Stimulated activated naive CD4-positive, alpha-beta T cell treated with Interleukin-2 at 50 U/mL for 16 hours (primary cell): ENCODE measurements at places on chromosomes 16 and 17.
A peak's percentile ranks its signal among the peaks of the same experiment; 100 is the strongest.

DNA sequence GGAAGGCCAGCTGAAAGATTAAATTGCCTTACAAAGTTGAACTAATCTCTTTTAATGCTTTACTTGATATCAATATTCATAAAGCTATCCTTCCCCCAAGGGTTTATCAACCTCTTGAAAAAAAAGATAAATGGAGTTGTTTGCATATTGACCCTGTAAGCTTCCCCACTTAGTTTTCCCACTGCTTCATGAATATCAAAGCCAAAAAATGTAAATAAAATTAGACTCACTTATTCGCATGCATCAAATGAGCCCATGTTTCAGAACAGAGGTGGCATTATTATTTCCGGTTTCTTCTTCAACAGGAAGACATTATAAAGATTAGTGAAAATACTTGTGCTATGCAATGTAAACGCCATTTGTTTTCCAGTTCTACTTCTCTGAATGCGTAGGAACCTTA, 150.7 kb downstream of the CDH11 start:
- DNase-seq, result no peak

DNA sequence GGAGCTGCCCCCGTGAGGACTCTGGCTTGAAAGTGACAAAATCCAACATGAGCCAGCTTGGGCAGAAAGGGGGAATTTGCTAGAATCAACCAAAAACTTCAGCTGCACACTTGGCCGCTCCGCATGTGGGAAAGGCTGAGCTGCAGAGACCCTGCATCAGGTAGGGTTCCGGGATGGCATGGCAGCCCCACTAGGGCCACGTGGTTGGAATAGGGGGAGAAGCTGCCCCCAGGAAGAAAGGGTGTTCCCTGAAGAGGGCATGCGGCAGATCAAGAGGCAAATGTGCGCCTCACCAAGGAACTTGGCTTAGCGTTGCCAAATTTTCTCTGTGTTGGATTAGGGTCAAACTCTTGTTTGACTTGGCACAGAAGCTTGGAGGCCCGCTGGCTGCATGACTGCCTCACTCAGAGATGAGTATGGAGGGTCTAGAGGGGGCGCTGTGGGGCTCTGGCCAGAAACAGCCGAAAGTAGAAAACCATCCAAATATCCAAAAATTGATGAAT, 29.2 kb upstream of the WFIKKN2 start:
- DNase-seq, result no peak

GRCh38 chr17:49071106-49071505, 61.5 kb upstream of the B4GALNT2 start:
- no peak for DNase-seq

GRCh38 chr17:2388683-2389055, 12.2 kb downstream of the MNT start:
- DNase-seq, result no peak

- DNase-seq, result no peak
Observed at GRCh38 chr16:89720551-89720812, 216 bp downstream of the VPS9D1 start.

- no peak for DNase-seq
Observed at GRCh38 chr16:46728806-46729205, 19.3 kb downstream of the MYLK3 start.

- no peak for DNase-seq
Observed at GRCh38 chr16:57781741-57782606, 20.3 kb downstream of the KIFC3 start.

- DNase-seq, result no peak
Observed at GRCh38 chr16:81817789-81818567, 38.9 kb downstream of the PLCG2 start.

- no peak for DNase-seq
Observed at GRCh38 chr17:50618300-50618699, 16.4 kb upstream of the ABCC3 start.

DNA sequence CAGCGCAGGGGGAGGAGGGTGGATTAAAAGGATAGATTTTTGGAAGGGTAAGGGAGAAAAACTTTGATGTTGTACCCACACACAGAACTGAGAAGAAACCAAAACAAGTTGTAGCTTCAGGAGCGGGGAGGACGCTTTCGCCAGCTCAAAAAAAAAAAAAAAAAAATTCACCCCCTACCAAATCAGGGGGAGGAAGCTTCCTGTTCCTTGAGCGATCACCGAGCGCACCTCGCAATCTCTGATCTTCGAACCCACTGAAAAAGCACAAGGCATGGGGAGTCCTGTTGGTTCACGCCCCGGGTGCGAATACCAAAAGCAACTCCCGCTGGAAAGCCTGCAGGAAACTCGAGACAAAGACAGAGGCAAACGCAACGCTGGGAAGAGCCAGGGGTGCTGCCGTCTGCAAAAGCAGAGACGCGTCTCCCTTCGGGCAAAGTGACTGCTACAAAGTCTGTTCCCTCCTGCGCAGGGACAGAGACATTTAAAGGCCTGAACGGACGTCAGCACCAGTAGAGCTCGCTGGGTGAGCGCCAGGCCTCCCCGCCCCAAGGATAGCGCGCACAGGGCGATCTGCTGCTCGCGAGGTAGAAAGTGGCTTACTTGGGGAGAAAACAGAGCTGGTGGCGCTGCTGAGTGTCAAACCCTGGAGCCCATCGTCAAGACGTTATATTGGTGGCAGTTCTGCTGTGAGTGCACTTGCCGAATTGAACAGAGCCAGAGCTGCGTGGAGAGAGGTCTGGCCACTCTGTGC, 190.4 kb downstream of the USP22 start:
- no peak for DNase-seq

DNA sequence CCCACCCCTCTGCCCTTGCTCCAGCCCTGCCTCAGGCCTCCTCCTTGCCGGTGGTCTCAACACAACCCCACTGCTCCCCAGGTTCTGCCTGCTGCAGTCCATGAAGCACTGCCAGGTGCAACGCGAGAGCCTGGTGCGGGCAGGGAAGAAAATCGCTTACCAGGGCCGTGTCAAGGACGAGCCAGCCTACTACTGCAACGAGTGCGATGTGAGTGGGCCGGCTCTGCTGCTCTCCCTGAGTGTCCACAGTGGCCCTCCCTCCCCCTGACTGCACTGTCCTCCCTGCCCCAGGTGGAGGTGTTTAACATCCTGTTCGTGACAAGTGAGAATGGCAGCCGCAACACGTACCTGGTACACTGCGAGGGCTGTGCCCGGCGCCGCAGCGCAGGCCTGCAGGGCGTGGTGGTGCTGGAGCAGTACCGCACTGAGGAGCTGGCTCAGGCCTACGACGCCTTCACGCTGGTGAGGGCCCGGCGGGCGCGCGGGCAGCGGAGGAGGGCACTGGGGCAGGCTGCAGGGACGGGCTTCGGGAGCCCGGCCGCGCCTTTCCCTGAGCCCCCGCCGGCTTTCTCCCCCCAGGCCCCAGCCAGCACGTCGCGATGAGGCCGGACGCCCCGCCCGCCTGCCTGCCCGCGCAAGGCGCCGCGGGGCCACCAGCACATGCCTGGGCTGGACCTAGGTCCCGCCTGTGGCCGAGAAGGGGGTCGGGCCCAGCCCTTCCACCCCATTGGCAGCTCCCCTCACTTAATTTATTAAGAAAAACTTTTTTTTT, 1.8 kb upstream of the TMEM88 start:
- DNase-seq, result no peak

- no peak for DNase-seq
Observed at GRCh38 chr16:85616607-85617321, 3.6 kb downstream of the GSE1 start.

- peak; percentile 85 for DNase-seq
Observed at GRCh38 chr16:964356-965035, 6.3 kb downstream of the LMF1 start.

DNA sequence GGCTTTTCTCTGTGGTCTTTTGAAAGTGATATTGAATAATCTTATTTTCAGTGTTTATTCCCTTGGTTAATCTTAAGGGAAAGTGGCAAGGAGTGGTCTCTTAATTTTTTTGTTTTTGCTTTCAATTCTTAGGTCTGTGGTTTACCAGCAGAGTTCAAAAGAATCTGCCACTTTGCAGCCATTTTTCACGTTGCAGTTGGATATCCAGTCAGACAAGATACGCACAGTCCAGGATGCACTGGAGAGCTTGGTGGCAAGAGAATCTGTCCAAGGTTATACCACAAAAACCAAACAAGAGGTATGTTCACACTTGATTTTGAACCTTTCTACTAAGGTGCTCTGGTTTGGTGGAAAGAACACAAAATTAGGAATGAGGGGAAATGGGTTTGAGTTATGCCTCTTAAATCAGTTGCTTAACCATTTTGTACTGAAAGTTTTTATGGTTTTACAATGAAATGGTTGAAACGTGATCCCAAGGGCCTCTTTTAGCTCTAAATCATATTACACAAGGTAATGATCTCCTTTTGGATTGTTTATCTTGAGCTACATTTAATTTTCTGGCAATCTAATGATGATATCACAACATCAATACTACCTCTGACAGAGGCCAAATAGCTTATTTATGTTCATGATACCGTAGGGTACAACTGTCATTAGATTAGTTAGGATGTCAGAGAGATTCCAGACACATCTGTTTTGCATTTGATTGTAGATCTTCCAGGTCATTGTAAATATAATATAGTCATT, 51.6 kb upstream of the CRISPLD2 start:
- DNase-seq, result no peak

GRCh38 chr16:24729243-24729950, at the start of gene TNRC6A:
Gene TNRC6A, plus strand, starts transcription at chr16:24729651. Its CDS starts 191 bp downstream, at chr16:24729842.
- peak; percentile 81 for DNase-seq

GRCh38 chr16:1780677-1781072, 1.7 kb downstream of the SPSB3 start:
- DNase-seq, result no peak

GRCh38 chr16:46885960-46886763, 2.0 kb downstream of the GPT2 start:
- no peak for DNase-seq

DNA sequence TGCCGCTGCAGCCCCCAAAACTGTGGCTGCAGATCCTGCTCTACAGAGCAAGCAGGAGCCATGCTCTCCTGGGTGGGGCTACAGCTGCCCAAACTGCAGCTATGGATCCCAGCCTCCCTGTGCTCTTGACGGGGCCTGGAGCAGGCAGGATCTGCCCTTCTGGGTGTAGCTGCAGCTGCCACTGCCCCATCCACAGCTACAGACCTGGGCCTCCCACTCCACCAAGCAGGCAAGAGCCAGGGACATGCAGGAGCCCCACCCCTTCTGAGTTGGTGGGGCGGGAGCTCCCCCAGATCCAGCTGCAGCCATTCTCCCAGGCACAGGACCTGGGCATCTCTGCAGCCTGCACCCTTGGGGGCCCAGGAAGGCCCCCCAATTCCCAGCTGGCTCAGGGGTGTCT, 551.2 kb upstream of the CA10 start:
- no peak for DNase-seq

DNA sequence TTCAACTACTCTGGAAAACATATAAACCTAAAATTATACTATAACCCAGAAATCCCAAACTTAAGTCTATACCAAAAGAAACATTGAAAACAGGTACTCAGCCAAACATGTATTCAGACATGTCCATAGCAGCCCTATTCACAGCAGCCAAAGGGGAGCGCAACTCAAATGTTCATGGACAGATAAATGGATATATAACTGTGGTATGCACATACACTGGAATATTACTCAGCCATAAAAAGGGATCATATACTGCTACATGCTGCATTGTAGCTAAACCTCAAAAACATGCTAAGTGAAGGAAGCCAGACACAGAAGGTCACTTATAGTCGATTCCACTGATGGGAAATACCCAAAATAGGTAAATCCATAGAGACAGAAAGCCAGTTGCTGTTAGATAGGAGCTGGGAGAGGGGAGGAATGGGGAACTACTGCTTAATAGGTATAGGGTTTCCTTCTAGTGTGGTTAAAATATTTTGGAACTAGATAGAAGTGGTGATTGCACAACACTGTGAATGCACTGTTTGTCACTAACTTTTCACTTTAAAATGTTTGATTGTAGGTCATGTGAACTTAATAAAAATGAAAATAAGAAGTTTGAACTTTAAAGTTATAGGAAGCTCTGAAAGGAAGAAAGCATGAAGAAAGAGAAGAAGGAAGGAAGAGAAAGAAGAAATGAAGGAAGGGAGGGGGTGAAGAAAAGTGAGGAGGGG, 812.3 kb downstream of the CDH11 start:
- DNase-seq, result no peak

- DNase-seq, result no peak
Observed at GRCh38 chr17:14672830-14673229, 371.9 kb downstream of the HS3ST3B1 start.

- DNase-seq, result no peak
Observed at GRCh38 chr17:77188084-77189066, 47.6 kb downstream of the SEC14L1 start.

DNA sequence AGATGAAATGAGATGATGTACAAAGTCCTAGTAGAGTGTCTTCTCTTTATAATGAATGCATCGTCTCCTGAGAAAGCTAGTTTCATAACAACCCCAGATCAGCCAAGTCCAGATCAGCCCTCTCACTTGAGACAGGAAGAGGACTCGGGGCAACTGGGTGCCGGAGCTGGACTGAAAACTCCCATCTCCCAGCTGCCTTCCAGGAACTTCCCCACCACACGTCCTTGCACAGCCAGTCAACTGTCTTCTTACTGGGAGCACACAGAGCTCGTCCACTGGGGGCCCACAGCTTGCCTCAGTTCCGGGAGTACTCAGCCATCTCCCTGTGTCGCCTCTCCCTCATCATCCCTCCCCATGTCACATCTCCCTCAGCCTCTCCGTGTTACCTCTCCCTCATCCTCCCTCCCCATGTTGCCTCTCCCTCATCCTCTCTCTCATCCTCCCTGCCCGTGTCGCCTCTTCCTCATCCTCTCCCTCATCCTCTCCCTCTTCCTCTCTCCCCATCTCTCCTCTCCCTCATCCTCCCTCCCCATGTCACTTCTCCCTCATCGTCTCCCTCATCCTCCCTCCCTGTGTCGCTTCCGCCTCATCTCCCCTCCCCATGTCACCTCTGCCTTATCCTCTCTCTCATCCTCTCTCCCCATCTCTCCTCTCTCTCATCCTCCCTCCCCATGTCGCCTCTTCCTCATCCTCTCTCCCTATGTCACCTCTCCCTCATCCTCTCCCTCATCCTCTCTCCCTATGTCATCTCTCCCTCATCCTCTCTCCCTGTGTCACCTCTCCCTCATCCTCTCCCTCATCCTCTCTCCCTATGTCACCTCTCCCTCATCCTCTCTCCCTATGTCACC, 22.4 kb upstream of the KCNH6 start:
- no peak for DNase-seq

GRCh38 chr16:89363621-89364393, 126.6 kb downstream of the ANKRD11 start:
- DNase-seq, result peak; percentile 36

DNA sequence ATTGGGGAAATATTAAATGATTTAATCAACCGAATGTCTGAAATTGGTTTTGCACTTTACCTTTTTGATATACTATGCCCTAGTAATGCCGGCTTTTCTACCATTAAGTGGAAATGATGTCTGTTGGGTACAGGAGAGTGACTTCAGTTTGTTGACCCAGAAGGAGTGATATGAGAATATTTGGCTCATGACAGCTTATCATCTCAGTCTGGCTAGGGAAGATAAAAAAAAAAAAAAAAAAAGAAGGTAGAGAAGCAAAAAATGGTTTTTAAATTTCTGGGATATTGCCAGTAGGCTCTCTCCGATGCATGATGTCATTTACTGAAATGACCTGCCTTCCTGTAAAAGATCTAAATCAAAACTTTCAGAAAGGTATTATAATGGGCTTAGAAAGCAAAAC, 69.0 kb downstream of the CNTNAP4 start:
- no peak for DNase-seq

GRCh38 chr16:83842291-83842690, 34.5 kb downstream of the HSBP1 start:
- no peak for DNase-seq
